ENCODE measurements at places on chromosomes 3 and 15.

DNA sequence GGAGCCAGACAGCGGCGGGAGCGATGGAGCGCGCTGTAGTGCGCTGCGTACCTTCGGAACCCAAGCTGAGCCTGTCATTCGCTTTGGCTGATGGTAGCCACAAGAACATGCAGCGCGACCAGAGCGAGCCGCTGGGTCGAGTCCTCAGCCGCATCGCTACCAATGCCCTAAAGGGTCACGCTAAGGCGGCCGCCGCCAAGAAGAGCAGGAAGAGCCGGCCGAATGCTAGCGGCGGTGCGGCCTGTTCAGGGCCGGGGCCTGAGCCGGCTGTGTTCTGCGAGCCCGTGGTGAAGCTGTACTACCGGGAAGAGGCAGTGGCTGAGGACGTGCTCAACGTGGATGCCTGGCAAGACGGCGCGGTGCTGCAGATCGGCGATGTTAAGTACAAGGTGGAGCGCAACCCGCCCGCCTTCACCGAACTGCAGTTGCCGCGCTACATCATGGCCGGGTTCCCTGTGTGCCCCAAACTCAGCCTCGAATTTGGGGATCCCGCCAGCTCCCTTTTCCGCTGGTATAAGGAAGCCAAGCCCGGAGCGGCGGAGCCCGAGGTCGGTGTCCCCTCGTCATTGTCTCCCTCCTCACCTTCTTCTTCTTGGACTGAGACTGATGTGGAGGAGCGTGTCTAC lies 498 bp downstream of the PDE12 start:
- DNase-seq, result no peak

GRCh38 chr3:192933779-192934460 lies 16.3 kb upstream of the MB21D2 start:
- no peak for DNase-seq

DNA sequence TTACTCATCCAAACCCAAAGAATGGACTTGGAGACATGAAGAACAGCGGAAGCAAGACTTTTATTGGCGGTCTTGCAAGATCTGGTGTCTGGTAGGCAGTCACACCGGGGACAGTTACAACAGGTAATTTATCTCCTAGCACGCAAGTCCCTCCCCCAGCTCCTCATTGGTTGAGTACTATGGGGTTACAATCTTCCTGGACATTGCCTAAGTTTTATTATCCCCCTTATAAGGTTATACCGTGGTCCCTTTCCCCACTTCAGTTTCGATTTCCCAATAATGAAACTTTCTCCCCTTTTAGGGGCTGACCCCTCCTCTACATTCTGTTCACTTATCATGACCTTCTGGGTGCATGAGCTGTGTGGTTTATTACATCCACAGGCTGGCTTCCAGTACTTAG lies 18.7 kb downstream of the ARL8B start:
- no peak for DNase-seq

GRCh38 chr15:66661432-66662096 lies 40.5 kb upstream of the SMAD6 start:
- no peak for DNase-seq

GRCh38 chr3:134365766-134366065 lies 8.5 kb downstream of the AMOTL2 start:
- DNase-seq, result no peak

- no peak for DNase-seq
Measured at GRCh38 chr3:135238871-135239614, 444.0 kb downstream of the EPHB1 start.

- peak; percentile 92 for DNase-seq
Measured at GRCh38 chr15:45198337-45199135, 10.8 kb upstream of the SHF start.

- DNase-seq, result no peak
Measured at GRCh38 chr3:180265551-180265950, 228.8 kb upstream of the PEX5L start.

- peak; percentile 70 for DNase-seq
Measured at GRCh38 chr3:111577798-111578685, 17.1 kb downstream of the ZBED2 start.

- no peak for DNase-seq
Measured at GRCh38 chr15:43489191-43489590, 3.8 kb downstream of the TP53BP1 start.

DNA sequence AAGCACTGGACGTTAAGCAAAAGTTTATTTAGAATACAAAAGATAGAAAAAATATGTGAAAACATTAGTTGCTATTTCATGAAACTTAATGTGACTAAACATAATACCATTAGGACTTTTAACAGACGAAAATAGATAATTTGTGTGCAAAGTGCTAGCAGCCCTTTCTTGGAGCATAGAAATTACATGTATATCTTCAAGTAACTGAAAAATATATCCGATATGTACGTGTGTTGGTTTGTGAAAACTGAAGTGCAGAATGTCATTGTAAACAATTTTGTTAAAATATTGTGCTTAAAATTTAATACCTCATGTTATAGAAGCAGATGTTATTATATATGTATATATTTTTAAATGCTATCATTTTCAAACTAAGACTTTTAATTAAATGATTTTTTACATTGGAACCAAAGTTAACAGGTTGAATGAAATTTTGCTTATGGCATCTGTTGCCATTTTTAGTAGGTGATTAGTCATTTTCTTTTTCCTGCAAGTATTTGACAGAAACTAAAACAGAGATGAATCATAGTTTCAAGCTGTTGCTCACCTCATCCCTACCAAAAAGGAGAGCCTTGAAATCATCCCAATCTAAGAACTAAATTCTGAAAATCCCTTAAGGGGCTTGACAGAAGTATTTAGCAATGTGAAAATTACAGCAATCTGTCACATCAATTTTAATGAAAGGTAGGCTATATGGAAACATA lies 334.8 kb downstream of the NAALADL2 start:
- peak; percentile 15 for DNase-seq

GRCh38 chr3:48747015-48747615 lies 30.1 kb upstream of the IP6K2 start:
- DNase-seq, result no peak

DNA sequence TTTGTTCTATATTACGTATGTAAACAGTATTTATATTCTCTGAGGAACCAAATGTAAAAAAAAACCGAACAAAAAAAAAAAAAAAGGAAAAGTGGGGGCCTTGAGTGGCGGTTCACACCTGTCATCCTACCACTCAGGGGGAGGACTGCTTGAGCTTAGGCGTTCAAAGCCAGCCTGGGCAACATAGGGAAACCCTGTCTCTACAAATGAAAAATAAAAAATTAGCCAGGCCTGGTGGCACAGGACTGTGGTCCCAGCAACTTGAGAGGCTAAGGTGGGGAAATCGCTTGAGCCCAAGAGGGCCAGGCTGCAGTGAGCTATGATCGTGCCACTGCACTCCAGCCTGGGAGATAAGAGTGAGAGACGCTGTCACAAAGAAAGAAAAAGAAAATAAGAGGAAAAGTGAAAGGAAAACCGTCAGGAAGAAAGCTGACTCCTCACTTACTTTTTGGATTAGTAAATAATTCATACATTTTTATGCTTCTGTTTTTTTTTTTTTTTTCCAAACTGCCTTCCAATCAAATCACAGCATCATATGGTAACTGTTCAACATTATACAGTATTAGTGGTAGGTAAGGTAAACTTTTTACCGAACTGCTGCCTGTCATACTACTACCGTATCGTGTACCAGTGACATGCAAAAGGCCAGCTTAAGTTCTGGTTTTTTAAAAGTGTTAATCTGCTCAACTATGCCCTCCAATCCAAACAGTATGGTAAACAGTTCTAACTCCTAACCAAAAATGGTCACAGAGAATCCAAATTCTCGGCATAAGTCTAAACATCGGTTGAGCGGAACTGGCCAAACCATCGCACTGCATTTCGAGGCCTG lies 1.2 kb downstream of the PHC3 start:
- no peak for DNase-seq

GRCh38 chr3:9685216-9686049 lies 18.2 kb upstream of the CPNE9 start:
- DNase-seq, result no peak

GRCh38 chr3:69409831-69410230 lies 23.9 kb upstream of the FRMD4B start:
- DNase-seq, result no peak

- DNase-seq, result no peak
Measured at GRCh38 chr3:192060160-192060781, 599.3 kb downstream of the PYDC2 start.

DNA sequence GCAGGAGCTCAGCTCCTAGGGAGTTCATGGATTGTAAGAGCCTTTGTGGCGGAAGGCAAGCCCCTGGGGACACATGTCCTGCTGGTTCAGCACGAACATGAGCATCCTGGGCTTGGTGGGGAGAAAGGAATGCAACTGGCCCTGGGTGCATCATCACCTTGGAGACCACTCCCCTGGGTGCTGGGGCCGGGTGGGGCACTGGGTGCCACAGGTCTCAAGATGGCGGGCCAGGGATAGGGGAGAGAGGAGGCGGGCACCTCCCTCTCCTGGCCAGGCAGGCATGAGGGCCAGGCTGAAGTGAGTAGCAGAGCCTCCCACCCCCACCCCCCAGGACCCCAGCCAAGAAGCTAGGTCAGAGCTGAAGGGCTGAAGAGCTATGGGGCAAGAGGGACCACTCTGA lies 768 bp downstream of the PCBP4 start:
- no peak for DNase-seq

DNA sequence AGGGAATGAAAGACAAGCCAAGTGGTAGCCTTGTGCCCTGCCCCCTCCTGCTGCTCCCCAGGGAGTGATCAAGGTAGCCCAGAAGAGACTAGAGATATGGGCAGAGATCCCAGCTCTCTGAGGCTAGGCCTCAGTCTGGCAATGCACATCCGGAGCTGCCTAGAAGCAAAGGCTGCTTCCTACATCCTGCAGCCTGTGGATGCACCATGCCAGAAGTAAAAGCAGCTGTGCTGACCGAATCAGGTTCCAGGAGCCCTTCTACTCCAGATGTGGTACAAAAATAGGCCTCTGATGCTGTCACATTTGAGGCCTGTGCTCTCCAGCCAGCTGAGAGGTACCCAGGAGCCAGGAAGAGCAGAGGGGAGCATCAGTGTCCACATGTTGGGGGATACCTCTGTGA lies 16.0 kb downstream of the TRAIP start:
- no peak for DNase-seq

GRCh38 chr15:58380280-58380945 lies 51.4 kb upstream of the LIPC start:
- no peak for DNase-seq

DNA sequence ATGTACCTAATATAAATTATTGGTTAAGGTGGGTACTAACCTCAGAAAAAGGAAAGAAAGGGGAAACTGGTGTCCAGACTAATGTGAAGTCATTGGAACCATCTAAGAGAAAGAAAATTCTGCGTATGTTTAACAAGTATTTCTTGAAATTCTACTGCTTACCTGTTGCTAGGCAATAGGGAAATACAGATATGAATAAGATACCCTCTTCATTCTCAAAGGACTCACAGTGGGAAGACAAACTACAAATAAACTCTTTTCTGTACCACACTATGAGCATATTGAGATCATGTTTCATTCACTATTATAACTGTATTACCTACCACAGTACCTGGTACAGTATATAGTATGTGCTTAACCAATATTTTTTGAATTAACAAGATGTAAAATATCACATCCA lies 140.5 kb upstream of the MLF1 start:
- DNase-seq, result no peak

DNA sequence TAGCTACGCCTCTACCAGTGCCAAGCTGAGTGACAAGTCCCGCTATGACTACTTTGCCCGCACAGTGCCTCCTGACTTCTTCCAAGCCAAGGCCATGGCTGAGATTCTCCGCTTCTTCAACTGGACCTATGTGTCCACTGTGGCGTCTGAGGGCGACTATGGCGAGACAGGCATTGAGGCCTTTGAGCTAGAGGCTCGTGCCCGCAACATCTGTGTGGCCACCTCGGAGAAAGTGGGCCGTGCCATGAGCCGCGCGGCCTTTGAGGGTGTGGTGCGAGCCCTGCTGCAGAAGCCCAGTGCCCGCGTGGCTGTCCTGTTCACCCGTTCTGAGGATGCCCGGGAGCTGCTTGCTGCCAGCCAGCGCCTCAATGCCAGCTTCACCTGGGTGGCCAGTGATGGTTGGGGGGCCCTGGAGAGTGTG lies 5.7 kb downstream of the GRM2 start:
- no peak for DNase-seq

DNA sequence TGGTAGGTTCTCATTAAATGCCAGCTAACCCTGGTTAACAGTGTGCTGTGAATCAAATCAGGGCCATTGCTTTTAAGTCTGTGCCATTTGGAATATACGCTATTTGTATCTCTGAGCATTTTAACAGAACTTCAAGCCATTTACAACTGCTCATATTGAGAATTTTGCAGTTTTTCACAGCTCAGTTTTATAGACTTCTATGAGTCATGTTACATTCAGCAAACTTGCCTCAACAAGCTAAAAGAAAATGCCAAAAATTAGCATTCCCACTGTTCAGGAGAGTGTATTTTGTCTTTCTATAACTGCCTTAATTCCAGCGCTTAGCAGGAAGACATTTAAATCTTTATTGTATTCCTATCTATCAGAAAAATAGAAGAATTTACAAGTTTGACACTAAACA lies 196.4 kb downstream of the GBE1 start:
- no peak for DNase-seq

DNA sequence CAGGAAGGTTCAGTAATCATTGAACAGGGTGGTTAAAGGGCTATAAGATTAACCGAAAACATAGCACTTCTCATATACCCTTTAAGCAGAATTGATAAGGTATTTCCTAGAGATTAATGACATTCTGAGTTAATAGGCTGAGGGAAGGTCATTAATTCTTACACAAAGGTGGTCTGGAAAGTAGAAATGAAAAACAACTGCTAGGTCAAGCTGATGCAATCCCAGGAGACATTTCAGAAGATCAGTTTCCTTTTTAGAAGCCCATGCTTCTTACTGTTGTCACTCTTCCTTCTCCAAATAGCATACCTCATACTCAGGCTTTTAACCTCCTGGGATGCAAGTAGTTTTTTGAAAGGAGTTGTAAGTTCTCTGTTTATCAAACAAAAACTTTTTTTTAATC lies 8.8 kb downstream of the FILIP1L start:
- DNase-seq, result no peak

DNA sequence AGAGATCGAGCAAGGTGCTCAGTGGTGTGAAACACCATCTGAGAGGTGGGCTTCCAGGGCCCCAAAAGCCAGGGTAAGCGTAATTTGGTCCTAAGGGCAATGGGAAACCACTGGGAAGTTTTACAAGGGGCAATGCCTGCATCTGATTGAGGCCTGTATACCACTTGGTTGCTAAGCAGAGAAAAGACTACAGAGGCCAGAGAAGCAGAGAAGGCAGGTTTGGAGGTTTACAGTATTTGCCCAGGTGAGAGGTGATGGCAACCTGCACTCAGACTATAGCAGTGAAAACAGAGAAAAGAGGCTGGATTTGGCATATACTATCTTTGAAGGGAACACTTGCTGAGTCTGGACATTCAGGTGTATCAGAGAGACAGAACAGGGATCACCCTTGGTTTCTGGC lies 133.5 kb upstream of the FAM3D start:
- DNase-seq, result no peak
